ENCODE measurements at places on chromosomes 1 and 21.
A peak's percentile ranks its signal among the peaks of the same experiment; 100 is the strongest.

DNA sequence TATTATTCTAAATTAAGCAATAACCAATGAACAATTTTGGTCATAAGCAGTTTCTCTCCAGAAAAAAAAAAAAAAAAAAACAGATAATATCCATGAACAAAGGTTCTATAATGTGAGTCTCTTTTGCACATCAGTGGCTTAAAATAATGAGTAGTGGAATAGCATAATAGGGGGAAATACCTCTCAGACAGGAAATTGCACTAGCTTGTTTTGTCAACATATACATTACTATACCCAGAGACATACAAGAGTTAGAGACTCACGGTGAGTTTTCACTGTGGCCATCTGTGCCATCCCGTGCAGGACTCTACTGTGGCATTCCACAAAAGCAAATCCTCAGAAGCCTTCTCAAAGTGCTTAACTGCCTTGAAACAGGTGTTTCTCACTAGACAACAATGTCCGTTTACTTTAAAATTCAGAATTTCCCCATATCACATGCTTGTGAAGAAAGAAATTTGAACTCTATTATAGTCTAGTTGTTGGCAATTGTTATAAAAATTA is 697.9 kb downstream of the USP25 start:
- DNase-seq = no peak

GRCh38 chr1:234556245-234556943 is 53.6 kb downstream of the IRF2BP2 start:
- DNase-seq = no peak

DNA sequence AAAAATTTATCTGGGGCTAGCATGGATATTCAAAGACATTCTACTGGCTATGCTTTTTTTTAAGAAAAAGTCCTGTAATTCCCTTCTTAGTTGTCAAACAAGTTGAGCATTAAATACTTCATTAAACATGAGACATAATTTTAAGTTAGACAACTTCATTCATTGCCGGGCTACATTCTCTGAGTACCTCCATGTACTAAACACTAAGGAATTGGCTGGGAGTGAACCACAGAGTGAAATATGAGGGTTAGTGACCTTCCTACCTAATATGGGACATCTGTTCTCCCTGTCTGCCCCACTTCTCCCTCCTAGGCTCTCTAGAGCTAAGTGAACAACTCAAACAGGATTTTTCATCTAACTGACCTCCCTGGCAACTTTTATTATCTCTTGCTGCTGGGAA is 370.4 kb downstream of the VAV3 start:
- no peak for DNase-seq

DNA sequence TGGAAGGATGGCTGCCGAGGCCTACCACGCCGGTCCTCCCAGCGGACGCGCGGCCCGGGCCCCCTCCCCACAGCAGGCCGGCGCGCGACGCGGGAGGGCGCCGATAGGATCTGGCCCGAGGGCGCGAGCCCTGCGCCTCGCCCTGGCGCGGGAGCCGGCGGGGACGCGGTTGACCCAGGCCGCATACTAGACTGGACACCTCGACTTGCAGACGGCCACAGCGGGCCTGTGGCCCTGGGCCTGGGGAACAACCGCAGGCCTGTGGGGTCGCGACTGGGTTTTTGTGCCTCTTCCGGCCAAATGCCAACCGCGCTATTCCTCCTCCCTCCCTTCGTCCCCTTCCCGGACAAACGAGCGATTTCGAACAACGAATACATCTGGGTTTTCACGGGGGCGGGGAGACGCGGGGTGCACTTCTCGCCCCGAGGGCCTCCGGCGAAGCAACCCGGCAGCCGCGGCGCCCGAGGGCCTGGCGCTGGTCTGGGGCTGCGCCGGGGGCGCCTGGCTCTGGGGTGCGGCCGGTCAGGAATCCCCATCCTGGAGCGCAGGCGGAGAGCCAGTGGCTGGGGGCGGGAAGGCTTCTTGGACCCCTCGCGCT is 2.4 kb downstream of the NHLH2 start:
- no peak for DNase-seq

DNA sequence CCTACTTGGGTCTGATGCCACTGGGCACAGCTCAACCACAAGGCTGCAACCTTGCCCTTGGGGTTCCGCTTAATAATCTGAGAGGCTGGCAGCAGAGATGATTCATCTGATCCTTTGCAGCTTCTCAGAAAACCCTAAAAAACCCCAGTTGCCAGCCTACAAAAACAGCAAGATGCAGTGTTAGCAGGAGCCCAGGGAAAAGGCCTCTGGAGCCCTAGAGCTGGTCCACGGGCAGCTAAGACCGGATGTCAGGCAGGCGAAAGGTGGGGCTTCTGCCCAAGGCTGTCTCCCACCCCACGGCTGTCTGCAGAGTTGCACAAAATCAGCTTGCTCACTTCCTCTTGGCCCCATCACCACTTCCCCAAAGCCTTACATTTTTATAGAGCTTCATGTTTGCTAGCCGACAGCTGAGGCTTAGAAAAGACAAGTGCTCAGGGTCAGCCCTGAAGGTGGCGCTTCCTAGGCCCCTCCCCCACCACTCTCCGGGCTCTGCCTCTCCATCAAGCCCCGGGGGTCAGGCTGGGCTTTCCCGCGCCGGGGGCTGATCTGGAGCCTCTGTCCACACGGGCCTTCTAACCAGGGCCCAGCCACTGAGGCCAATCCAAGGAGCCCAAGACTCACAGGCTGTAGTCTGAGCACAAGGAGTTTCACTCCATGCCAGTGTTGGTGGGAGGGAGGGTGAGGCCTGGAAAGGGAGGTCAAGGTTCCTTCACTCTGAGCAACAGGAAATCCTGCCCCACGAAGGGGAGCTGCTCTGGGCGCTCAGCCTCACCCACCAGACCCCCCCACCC is 4.2 kb upstream of the ADORA3 start:
- no peak for DNase-seq

DNA sequence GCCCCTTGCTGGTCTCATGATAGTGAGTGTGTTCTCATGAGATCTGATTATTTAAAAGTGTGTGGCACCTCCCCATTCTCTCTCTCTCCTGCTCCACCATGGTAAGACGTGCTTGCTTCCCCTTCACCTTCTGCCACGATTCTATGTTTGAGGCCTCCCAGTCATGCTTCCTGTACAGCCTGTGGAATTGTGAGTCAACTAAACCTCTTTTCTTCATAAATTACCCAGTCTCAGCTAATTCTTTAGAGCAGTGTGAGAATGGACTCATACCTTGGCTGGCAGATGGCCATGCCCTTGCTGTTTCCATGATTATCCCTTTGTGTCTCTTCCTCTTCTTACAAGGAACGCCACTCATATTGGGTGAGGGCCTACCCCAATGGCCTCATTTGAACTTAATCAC is 40.3 kb downstream of the PSMG1 start:
- no peak for DNase-seq

DNA sequence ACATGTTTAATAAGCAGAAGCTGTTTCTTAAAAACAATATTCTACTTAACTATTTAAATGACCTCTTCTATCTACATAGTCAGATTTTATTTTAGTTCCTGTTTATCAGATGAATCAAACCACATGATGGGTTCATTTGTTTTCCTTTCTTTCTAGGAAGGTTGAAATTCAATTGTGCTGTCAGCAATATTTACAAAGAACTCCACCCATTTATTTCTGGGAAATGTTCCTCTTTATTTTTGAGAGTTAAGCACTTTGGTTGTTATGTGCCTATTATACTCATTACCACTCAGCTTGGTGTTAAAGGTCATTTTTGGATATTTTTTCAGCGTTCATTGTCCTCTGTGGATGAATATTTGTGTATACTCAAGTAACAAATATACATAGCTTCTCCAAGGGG is 84.9 kb downstream of the C4BPA start:
- no peak for DNase-seq

DNA sequence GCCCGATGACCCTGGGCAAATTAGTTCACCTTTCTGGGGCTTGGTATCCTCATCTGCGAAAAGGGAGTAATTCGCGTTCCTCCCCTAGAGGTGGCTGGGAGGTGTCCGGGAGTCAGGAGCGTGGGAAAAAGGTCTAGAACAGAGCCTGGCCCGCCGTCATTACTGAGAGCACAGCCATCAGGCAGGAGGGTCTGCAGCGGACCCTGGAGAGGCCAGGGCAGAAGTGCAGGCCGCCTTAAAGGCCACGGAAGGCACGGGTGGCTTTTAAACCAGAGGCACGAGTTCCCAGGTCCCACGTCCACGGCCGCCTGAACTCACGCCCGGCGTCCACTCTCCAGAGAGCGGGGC is 850 bp downstream of the PANK4 start:
- no peak for DNase-seq

- DNase-seq = no peak
These were observed 58.5 kb downstream of the PHACTR4 start for GRCh38 chr1:28428012-28428411.

DNA sequence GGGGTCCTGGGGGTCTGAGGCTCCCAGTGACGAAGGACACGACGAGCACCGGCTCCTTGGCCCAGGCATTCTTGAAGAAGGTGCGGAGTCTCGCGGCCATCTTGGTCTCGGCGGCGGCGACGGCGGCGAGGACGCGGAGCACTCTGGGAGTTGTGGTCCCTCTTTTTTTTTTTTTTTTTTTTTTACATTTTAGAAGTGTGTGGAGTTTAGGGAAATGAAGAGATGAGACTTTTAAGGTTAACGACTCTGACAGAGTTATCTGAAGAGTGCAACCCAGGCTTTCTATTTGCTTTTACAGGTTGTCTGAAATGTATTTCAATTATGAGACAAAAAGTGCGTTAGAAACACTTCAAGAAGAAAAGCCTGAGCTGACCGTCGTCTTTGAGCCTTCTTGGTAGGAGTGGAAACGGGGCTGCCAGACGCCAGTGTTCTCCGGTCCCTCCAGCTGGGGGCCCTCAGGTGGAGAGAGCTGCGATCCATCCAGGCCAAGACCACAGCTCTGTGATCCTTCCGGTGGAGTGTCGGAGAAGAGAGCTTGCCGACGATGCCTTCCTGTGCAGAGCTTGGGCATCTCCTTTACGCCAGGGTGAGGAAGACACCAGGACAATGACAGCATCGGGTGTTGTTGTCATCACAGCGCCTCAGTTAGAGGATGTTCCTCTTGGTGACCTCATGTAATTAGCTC is 9.7 kb downstream of the OR2B11 start:
- DNase-seq = peak; percentile 4

DNA sequence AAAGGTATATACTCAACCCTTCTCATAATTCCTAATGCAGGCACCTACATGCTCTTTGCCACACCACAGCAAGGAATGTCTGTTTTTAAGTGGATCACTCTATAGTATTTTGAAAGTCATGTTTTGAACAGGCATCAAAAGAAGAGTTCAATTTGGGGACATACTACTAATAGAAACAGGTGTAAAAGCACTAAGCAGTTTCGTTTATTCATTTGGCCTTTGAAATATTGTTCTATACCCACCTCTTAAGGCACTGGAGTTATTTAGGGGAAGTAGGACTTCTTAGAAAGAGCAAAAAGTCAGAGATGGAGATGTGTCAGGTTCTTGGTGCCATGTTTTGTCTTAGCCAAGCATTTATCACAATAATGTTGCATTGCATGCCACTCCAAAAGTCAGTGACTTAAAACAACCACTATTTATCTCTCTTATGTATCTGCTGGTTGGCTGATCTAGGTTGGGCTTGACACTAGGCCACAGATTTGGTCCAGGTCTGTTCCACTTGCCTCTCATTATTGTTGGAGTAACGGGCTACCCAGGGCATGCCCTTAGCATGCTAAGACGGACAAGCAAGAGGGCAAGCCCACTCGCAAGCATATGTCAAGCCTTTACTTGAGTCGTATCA is 107.5 kb downstream of the RGL1 start:
- no peak for DNase-seq

GRCh38 chr1:192157067-192157466 is 1.2 kb upstream of the RGS18 start:
- DNase-seq = no peak

- no peak for DNase-seq
These were observed 10.7 kb upstream of the COA6 start for GRCh38 chr1:234362558-234362957.

DNA sequence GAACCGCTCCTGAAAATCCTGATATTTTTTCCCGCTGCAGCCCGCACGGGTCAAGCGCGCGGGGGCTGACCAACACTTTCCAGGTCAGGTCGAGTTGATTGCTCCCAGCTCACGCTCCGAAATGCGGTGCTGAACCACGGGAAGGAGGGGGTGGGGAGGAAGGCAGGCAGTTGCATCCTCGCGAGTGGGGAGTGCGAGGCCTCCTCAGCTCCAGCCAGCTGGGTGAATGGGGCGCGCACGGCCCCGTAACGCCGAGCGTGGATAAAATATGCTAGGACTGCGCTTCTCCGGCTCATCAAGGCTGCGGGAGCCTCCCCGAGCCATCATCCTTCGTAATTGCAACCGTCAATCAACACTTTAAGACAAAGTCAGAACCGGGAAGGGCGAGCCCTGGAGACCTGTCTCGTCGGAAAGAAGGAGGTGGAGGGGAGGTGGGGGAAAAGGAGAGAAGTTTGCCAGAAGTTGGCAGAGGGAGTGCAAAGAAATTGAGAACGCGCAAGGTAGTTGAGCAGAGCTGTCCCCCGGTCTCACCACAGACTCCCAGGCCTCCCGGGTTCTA is 8.0 kb downstream of the NR5A2 start:
- no peak for DNase-seq

GRCh38 chr1:29971703-29972102 is 735.4 kb downstream of the PTPRU start:
- DNase-seq = no peak

- no peak for DNase-seq
These were observed 14.2 kb downstream of the BLACAT1 start for GRCh38 chr1:205441716-205442050.

- DNase-seq = no peak
These were observed 37.0 kb downstream of the F3 start for GRCh38 chr1:94504601-94505000.

DNA sequence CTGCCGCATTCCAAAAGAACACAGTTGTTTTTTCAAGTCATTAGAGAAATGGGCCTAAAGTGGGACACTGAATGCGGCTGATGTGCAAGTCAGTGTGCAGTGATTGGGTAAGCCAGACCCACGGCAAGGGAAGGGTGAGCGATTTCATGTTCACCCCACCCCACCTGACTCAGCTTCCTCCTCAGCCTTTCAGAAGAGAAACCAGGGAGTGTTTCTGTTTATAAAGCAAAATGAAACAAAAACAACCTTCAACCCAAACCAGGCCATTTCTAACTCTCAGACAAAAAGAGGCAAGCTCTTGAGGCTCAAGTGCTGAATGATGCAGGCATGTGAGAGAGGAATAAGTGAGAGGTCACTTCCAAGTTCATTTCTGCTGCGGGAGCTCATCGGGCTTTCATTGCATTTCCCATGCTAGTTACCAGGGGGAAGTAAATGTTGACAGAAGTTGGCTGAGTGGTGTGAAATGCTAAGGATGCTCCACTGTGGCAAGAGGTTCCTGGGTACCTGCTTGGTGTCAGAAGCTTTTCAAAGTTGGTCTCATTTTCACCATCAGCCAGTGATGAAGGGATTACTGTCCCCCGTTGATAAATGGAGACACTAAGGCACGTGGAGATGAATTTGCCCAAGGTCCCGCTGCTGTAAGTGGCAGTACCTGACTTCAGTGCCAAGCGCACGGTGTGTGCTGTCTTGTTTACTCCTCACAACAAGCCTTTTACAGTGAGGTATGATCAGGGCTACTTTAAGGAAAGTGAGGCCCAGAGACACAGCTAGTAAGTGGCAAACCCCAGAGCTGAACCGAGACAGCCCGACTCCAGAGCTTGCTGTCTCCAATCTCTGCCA is 29.1 kb downstream of the STPG1 start:
- DNase-seq = no peak

- DNase-seq = no peak
These were observed 177.3 kb upstream of the TMEM51 start for GRCh38 chr1:14976256-14976655.

- no peak for DNase-seq
These were observed 54.0 kb downstream of the LTN1 start for GRCh38 chr21:28938726-28939125.

Measured in stimulated activated CD4-positive, alpha-beta T cell treated with anti-CD3 and anti-CD28 coated beads, Interleukin-1b, Interleukin-23, amount 100 ng/mL, for 1 hour (primary cell).